EL (cell line): ENCODE measurements at places on chromosomes 12 and 14.
A peak's percentile ranks its signal among the peaks of the same experiment; 100 is the strongest.

DNA sequence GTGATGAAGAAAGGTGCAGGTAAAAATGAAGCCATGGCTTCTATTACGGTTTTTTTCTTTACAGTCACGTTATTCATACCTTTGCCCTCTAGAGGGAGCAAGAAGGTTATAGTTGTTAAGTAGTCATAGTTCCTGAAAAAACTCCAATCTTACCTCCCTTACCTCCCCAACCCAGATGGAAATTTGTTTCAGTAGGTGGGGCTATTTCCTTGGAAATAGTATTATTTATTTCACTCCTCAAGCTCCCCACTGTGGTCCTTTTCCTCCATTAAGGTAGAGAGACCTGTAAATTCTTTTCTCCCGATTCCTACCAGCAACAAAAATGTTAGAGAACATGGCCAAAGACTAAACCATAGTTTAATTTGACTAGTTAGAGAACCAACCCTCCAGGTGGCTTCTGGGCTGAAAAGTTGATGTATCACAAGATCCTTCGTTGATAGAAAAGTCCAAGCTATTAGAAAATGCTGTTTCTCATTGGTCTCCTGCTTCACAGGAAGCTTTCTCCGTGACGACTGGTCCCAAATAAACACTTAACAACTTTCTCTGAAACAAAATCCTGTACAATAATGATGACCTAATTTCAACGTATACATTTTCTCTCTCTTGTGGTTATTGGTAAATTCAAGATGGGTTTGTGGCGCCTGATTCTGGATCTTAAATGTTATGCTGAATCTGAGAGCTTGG lies 43.5 kb downstream of the TMX1 start:
- DNase-seq, result peak; percentile 90

DNA sequence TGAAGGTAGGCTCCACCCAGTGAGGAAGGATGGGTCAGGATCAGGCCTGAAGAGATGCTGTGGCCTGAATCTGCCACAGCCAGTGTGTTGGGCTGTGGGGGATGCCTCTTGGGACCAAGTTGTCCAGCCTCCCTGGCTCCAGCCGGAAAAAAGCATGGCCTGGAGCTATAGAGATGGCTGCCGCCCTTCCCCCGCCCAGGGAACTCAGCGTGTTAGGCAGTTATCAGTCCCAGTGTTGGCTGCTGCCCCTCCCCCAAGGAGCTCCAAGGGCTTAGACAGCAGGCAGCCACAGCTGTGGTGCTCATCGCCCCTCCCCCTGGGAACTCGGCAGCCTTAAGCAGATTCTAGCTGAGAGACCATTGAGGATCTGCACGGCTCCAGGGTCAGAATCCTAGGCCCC lies 158.0 kb downstream of the CAPZA3 start:
- DNase-seq, result no peak

DNA sequence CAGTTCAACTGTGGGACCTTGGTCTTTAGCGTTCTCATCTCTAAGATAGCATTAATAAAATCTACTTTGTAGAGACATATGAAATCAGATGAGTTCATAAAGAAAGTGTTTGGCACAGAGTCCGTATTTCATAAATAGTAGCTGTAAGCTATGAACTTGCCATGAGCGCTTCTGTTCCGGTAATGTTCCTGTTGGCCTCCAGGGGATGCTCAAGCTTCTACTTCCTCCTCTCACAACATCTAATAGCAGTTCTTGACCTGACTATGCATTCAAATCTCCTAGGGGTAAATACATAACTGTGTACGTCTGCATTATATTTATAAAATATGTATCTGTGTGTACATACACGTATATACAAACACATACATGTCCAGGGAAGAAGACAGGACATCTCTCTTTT lies 288.2 kb upstream of the TMPO start:
- DNase-seq, result peak; percentile 12

DNA sequence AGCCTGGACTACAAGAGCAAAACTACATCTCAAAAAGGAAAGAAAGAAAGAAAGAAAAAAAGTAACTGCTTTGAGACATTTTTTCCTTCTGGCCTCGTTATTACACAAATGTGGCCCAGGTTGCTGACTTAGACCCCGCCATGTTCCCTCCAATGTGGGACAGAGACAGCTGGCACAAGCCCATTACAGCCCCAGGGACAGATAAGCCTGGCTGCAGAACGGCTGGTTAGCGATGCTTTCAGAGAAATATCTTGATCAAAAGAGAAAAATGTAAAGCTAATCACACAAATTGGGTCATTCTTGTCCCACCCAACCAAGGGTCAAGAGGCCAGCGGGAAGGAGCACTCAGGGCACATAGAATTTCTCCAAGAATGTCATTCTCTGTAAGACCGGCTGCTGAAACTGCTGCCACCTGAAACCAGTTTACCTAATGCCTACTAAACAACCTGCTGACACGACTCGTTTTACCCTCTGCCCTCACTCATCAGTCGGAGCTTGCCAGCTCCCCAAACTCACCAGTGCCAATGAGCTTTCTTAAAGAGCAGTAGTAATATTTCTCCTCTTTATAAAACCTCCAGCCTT lies 63.1 kb downstream of the TNFAIP2 start:
- no peak for DNase-seq
